Stromal cell of bone marrow (primary cell): ENCODE measurements at places on chromosomes 16 and 17.
A peak's percentile ranks its signal among the peaks of the same experiment; 100 is the strongest.

- no peak for DNase-seq
These were observed 21.1 kb downstream of the CMC2 start for GRCh38 chr16:80985611-80986010.

GRCh38 chr16:1152123-1152638, 725 bp upstream of the CACNA1H start:
- no peak for DNase-seq

GRCh38 chr17:5033352-5034015, 1.7 kb downstream of the SLC52A1 start:
- no peak for DNase-seq

DNA sequence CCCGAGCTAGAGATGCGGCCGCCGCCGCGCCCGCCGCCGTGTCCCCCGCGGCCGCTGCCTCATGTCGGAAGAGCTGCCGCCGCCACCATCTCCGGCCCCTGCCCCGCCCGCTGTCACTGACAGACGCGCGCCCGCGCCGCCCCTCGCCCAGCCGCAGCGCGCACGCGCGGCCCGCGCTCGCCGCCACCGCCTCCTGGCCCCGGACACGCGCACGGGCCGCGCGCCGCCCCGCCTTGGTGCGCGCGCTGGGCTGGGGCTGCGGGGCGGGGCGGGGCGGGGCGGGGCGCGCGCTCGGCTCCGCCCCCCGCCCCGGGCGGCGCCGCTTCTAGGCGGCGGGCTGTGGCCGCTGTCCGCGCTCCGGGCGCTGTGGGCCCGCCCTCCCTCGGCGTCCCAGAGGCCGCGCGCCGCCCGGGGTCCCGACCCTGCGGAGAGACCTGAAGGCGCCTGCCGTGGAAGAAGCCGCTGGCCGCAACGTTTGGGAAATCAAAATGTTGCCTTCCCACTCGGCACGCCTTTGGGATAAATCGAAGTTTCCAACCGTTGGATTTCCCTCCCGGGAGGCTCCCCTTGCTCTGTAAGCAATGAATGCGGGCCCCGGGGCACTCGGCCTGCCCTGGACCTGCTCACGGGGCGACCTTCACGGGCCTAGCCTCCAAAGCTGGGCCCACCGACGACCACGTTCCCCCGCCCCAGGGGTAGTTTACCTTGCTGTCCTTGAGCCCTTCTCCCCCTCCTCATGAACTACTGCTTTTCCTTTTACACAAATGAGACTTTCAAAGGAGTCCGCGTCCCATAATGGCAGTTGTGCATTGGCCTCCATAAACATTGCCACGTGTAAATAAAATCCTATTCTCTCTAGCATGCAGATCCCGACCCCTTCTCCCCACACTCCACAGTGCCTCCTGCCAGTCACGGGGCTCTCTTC, at the start of gene ADCY9:
ADCY9 (minus strand) TSS at position 118 of the 925 bp plus-strand sequence. CDS start 1,000 bp downstream, outside the sequence.
- DNase-seq, result peak; percentile 56

- DNase-seq, result no peak
These were observed 8.5 kb upstream of the CRHR1 start for GRCh38 chr17:45775576-45776011.

- DNase-seq, result peak; percentile 28
These were observed 467.3 kb downstream of the KCNJ2 start for GRCh38 chr17:70636517-70637133.

DNA sequence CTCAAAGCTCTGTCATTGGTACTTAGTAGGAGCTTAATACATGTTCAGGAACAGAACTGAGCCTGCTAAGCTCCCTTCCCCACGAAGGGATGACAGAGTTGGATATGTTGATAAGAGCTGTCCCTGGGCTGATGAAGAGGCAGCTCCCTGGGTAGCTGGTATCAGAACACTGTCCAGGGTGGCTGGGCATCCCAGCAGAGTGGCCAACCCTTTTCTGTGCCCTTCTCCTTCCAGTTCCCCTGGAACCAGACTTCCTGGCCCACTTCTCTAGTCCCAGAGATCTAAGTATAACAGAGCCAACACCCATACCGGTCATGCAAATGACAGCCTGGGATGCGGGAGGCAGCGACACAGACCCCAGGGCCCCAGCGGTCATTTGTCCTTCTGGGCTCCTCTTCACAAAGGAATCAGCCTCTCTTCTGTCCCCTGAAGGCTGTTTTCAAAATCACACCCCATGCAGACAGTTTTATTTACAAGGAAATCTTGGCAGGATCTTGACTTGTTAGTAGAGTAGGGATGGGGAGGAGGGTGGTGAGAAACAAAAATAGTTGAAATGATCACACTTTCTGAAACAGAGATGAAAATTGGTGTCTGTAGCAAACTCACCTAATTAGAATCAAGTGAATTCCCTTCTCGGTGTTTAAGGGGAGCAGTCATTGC, 1.4 kb upstream of the RHBDL3 start:
- DNase-seq, result no peak
